ENCODE measurements at places on chromosomes 16 and 17. TPM values are rescaled to one million over a fixed set of nuclear protein-coding genes. Genes with fewer than 3 reads are reported as not detected.
A peak's percentile ranks its signal among the peaks of the same experiment; 100 is the strongest.

- no peak for DNase-seq
Measured at GRCh38 chr16:83356266-83356665, 451.5 kb upstream of the HSBP1 start.

Gene MT1G
- not detected for polyA plus RNA-seq

GRCh38 chr16:3538222-3538621 is 37.4 kb downstream of the CLUAP1 start:
- no peak for DNase-seq

DNA sequence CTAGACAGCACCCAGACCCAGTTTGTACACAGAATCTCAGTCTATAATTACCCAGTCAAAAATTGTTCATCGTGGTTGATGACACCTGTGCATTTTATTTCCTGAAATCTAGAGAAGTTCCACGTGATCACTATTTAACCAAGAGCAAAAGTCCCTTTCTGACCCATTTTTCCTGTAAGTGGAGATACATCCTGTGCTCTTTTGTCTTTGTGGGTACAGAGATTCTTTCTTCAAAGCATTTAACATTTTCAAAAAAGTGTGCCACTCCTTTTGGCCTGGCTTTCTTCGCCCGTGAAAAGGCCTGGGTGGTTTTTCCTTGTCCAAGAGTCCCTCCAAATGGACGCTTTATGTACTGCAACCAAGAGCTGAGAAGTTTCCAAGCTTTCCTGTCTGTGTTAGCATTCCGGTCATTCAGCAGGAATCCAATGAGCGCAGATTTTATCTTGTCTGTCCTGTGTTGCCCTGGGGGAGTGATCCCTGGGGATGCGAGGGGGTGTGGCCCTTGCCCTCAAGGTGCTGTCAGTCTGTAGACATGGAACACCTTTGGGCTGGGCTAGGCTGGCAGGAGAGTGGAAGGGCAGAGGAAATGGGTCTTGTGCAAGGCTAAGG is 161.1 kb upstream of the CACNG5 start:
- peak; percentile 32 for DNase-seq

GRCh38 chr17:40503154-40503553 is 1.7 kb upstream of the TNS4 start:
- DNase-seq: no peak

Gene CTF1
- 13.5 TPM for polyA plus RNA-seq

- DNase-seq: no peak
Measured at GRCh38 chr16:65579050-65579449, 457.2 kb upstream of the CDH11 start.

Gene TEX14
- 4.7 TPM for polyA plus RNA-seq

Gene TERB1
- not detected for polyA plus RNA-seq

GRCh38 chr16:3187798-3188674 is at the start of gene OR1F1:
Gene OR1F1, plus strand, starts transcription at chr16:3188204.
- DNase-seq: no peak

Gene KRTAP4-3
- polyA plus RNA-seq: not detected
